ENCODE measurements at places on chromosomes 6 and 20. TPM values are rescaled to one million over a fixed set of nuclear protein-coding genes. Genes with fewer than 3 reads are reported as not detected.

CD109 gene
- total RNA-seq = 0.49 TPM

IMPG1 gene
- 0.51 TPM for total RNA-seq

DEFB124 gene
- total RNA-seq = not detected

- H3K4me1 ChIP-seq = peaks cover 9% of the 10 kb centered on the region
- H3K4me3 ChIP-seq = no peak overlapping the region
- no peak overlapping the region for H3K27ac ChIP-seq
- no peak for DNase-seq
- H3K36me3 ChIP-seq = no peaks in the 10 kb centered on the region
These were observed 255.4 kb downstream of the GMPR start for GRCh38 chr6:16493802-16494201.

DNA sequence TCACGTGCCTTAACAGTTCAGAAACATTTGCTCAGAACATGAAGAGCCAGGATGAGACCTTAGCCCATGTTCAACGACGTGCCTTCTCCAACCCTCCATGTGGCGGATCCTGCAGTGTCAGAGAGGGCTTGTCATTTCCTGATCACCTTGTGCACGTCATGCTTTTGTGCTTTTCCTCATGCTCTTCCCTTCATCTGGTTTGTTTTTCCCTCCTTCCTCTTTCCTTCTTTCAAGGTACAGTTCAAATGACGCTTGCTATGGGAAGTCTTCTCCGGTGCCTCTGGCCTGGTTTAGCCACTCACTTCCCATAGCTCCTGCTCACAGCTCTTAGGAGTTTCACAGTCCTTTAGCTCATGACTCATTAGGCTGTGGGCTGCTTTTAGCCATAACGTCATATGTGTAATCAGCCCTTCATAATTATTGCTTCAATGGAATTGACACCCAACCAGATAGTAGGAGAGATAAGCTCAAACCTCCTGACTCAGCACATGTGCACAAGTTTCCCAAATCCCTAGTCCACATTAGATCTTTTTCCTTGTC lies 102.7 kb upstream of the CNKSR3 start:
- H3K4me3 ChIP-seq = no peak overlapping the region
- DNase-seq = no peak
- H3K36me3 ChIP-seq = no peaks in the 10 kb centered on the region
- no peak overlapping the region for H3K27ac ChIP-seq
- no peaks in the 10 kb centered on the region for H3K27me3 ChIP-seq
- H3K4me1 ChIP-seq = no peaks in the 10 kb centered on the region

DNA sequence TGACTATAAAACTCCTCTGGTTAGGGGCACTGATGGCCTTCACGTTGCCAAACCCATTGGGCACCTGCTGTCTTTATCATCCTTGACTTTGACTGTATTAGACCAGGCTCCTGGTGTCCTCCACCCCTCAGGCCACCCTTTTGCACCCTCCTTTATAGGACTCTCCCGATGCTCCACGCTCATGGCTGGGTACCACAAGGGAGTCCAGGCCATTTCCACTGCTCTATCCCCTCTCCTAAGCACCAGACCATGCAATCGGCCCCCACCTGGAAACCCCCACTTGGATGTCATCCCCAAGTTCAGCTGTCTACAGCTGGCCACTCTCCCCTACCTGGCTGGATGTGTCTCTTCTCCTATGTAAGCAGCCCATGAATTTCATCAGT lies 115.2 kb downstream of the TOX2 start:
- peaks cover 18% of the 10 kb centered on the region for H3K27me3 ChIP-seq
- H3K27ac ChIP-seq = no peak overlapping the region
- peaks cover 12% of the 10 kb centered on the region for H3K4me1 ChIP-seq
- DNase-seq = no peak
- no peak overlapping the region for H3K4me3 ChIP-seq

DNA sequence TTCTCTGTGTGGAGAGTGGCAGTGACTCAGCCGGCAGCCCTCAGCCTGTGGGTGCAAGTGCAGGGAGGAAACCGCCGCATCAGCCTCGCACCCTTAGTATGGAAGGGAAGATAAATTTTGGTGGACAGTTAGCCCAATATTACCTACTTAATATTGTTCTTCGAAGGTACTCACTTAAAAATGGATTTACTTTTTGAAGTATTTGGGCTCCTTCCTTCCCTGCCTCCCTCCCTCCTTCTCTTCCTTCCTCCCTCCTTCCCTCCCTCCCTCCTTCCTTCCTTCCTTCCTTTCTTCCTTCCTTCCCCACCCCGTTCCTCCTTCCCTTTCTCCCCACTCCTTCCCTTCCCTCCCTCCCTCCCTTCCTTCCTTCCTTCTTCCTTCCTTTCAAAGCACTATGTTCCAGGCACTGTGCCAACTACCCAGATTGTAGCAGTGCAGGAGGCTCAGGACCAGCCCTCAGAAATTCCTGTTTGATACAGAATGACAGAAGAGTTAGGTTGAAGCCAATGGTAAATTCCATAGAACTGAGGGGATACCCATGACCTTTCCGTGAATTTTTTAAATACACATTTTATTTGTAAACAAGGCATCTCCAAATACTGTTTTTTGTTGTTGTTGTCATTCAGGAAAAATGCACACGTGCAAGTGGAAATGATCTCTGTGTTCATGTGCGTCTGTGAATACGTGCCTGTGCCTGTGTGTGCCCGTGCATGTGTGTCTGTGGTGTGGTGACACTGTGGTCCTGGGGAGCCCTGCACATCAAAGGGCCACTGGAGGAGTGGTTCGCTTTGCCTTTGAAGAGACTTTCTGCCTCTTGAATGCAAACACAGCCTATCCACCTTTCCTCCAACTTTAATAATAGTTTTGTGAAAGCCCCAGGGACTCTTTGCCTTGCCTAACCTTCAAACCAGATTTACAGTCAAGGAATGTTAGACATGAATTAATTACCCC lies 141.7 kb downstream of the EDN3 start:
- DNase-seq = no peak
- no peak overlapping the region for H3K4me3 ChIP-seq

- H3K4me1 ChIP-seq = peaks cover 24% of the 10 kb centered on the region
- H3K4me3 ChIP-seq = no peak overlapping the region
- no peak overlapping the region for H3K27ac ChIP-seq
These were observed 613.2 kb upstream of the FLRT3 start for GRCh38 chr20:14950633-14951032.

DNA sequence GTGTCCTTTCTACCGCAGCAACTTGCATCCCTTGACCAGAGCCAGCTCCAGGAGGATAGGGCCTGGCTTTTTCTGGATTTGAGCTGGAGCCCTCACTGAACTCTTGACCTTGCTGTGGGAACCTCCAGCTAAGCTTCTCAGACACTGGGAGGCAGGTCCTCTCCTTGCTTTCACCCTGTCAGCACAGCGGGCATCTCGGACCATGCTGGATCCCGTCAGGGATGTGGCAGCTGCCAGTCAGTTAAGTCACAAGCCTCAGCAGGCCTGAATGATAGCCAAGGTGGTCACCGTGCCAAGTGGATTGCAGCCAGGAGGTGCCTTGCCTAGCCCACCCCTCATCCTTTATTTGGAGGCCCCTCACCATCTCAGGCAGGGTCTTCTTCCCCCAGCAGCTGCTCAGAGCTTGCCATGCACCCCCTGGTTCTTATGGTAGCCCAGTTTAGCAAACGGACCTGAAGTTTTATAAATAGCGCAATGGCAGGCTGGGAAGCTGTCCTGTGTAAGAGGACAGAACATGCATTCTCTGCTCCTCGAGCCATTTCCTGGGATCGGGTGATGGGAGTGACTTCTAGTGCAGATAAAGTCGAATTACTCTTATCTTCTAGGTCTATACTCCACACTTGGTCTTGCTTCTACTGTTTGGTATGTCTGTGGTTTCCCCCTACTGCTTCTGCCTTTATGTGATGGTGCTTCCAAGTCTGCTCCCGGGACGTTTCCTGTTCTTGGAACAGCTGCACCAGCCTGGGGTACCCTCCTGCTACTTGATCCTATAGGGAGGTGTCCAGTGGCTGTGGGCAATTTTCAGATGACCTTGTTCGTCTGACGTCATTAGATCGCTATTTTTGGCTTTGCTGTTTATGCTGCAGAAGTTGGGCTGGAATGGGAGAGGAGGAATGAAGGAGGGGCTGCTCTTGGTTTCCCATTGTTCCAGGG lies 7.1 kb upstream of the MYLK2 start:
- H3K36me3 ChIP-seq = no peaks in the 10 kb centered on the region
- H3K27ac ChIP-seq = no peak overlapping the region
- peaks cover 10% of the 10 kb centered on the region for H3K4me1 ChIP-seq
- peak overlapping the region; percentile 26 for H3K4me3 ChIP-seq
- H3K27me3 ChIP-seq = no peaks in the 10 kb centered on the region

- H3K27me3 ChIP-seq = no peaks in the 10 kb centered on the region
- peak overlapping the region; percentile 67 for H3K27ac ChIP-seq
- H3K4me1 ChIP-seq = peaks cover 14% of the 10 kb centered on the region
These were observed 72.4 kb downstream of the ADGRG6 start for GRCh38 chr6:142374091-142374770.

- H3K27ac ChIP-seq = no peak overlapping the region
- H3K4me3 ChIP-seq = no peak overlapping the region
- peaks cover 3% of the 10 kb centered on the region for H3K27me3 ChIP-seq
- DNase-seq = no peak
These were observed 39.0 kb downstream of the JAG1 start for GRCh38 chr20:10634683-10635411.

DNA sequence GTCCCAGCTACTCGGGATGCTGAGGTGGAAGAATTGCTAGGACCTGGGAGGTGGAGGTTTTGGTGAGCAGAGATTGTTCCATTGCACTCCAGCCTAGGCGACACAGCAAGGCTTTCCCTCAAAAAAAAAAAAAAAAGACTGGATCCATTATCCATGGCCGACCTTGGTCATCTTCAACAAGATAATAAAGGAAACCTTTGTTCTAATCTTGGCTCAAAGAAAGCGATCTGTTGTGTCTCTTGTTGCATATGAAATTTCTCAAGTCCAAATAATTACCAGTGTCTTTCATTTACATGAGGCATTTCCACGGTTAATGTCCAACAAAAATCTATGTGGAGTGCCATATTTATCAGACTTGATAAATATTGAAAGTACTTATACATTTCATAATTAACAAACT lies 23.7 kb upstream of the KIF16B start:
- H3K27me3 ChIP-seq = no peaks in the 10 kb centered on the region
- H3K36me3 ChIP-seq = no peaks in the 10 kb centered on the region
- no peak overlapping the region for H3K27ac ChIP-seq
- DNase-seq = no peak
- H3K4me1 ChIP-seq = peaks cover 6% of the 10 kb centered on the region
- no peak overlapping the region for H3K4me3 ChIP-seq

- no peak for DNase-seq
- H3K27me3 ChIP-seq = peaks cover 3% of the 10 kb centered on the region
- no peaks in the 10 kb centered on the region for H3K36me3 ChIP-seq
- no peak overlapping the region for H3K27ac ChIP-seq
These were observed 64.1 kb downstream of the BMP7 start for GRCh38 chr20:57202309-57202708.

DNA sequence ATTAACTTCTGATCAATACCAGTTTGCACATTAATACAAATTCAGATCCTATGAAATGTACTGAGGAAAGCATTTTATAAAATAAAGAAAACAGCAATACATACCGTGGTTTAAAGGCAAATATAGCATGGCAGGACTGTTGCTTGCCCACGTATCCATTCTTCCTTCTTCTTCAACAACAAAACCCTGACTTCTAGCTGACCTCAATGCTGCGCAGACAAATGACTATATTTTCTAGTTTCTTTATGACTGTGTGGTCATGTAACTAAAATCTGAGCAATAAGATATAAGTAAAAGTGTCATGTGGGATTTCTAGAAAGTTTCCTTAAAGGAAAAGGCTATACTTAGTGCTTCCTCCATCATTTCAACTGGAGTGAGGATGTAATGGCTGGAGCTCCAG lies 85.0 kb downstream of the CDC40 start:
- H3K27me3 ChIP-seq = no peaks in the 10 kb centered on the region
- H3K36me3 ChIP-seq = peaks cover 14% of the 10 kb centered on the region
- no peak overlapping the region for H3K27ac ChIP-seq
- H3K4me1 ChIP-seq = peaks cover 6% of the 10 kb centered on the region
- H3K4me3 ChIP-seq = no peak overlapping the region

DNA sequence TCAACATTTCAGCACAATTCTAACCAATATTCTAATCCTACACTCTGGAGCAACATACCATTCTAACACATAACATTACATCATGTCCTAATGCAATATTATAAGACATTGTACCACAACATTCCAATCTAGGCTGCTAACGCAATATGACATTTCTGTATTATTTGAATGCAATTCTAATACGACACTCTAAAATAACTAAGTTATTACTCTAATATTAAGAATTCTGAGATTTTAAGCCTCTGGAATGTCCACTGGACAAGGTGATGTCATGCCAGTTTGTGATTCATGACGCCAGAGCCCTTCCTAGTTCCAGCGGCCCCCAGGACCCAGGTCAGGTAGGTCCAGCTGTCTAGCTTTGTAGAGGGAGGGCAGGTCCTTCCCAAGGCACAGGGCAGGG lies 69.7 kb upstream of the SIRPA start:
- H3K27me3 ChIP-seq = peaks cover 4% of the 10 kb centered on the region
- peaks cover 9% of the 10 kb centered on the region for H3K36me3 ChIP-seq
- H3K4me3 ChIP-seq = no peak overlapping the region
- no peaks in the 10 kb centered on the region for H3K4me1 ChIP-seq
- no peak for DNase-seq
- no peak overlapping the region for H3K27ac ChIP-seq

- H3K4me3 ChIP-seq = peak overlapping the region; percentile 32
- H3K27me3 ChIP-seq = peaks cover 2% of the 10 kb centered on the region
- no peak for DNase-seq
- H3K4me1 ChIP-seq = peaks cover 39% of the 10 kb centered on the region
These were observed 38.6 kb downstream of the TAF4 start for GRCh38 chr20:62027116-62027515.
